Lung microvascular endothelial cell (primary cell): ENCODE measurements at places on chromosomes 2 and 18. TPM values are rescaled to one million over a fixed set of nuclear protein-coding genes. Genes with fewer than 3 reads are reported as not detected.
A peak's percentile ranks its signal among the peaks of the same experiment; 100 is the strongest.

GRCh38 chr2:149877913-149878312 lies 290.3 kb upstream of the MMADHC start:
- DNase-seq, result peak; percentile 3

DNA sequence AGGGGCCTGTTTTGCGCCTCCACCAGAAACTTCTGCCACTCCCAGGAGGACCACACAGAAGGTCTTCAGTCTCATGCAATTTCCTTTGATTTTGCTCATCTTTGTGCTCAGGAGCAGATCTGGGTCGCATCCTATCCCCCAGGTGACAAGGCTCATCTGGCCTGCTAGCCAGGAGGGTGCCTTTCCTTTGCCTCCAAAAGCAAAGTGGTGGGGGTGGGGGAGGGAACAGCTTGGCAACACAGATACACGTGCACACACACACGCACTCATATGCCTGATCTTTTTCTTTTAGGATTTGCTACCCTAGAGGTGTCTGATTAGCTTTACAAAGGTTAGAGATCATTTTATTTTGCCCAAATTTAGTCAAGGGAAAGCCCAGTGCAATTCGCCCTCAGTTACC lies 13.8 kb upstream of the SPATA3 start:
- no peak for DNase-seq

DNA sequence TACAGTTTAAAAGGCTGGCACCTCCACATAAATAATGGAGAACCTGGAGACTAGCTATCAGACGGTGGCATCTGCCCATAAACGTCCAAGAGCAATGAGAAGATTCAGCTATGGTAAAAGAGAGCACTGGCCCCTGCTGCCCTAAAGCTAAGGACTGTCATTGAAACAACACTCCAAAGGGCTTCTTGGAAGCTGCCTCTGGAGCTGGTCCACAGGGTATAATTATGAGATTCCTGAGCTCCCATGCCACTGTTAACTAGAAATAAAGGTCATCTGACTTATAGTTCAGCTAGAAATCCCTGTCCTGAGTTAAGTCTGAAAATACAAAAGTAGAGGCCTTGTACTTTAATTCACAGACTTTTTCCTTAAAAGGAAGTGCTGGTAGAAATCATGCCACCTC lies 39.9 kb upstream of the RBMS1 start:
- no peak for DNase-seq

Gene XIRP2
- total RNA-seq, result not detected in 2 replicates

Gene COL4A4
- under 0.01 TPM in 1 of 2 replicates, not detected in the other for total RNA-seq

GRCh38 chr2:69163109-69163508 lies 150.1 kb downstream of the ANTXR1 start:
- DNase-seq, result peak; percentile 96

- DNase-seq, result no peak
Observed at GRCh38 chr2:62424899-62425298, 81.1 kb downstream of the TMEM17 start.

GRCh38 chr2:101500180-101500579 lies 25.3 kb upstream of the RFX8 start:
- DNase-seq, result peak; percentile 20

Gene TEX261
- total RNA-seq, result 21.6 and 26.0 TPM in 2 replicates

GRCh38 chr2:100011272-100011731 lies 131.1 kb downstream of the AFF3 start:
- peak; percentile 11 for DNase-seq

DNA sequence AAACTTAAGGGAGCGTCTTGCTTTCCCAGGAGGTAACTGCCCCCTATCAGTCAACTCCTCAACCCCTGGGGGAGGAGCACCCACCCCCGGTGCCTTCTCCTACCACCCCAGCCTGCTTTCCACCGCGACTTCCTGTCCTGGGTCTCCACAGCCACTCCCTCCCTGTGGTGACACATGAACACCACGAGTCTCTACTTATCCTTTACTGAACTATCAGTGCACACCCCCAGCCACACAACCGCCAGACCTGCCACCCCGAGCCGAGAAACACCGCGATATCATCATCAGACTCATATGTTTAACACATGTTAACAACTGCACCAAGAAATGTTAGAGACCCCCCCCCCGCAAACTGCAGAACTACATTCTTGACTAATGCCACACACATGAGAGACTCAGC lies 43.3 kb downstream of the LONRF2 start:
- DNase-seq, result no peak
